ENCODE measurements at places on chromosomes 2 and 18. TPM values are rescaled to one million over a fixed set of nuclear protein-coding genes. Genes with fewer than 3 reads are reported as not detected.

The RIOK3 gene
- total RNA-seq = 42.8 TPM

The CNDP1 gene
- 0.49 TPM for total RNA-seq

The KLHL30 gene
- not detected for total RNA-seq

The RGPD3 gene
- 0.98 TPM for total RNA-seq

The REL gene
- 4.9 TPM for total RNA-seq

The ADAM17 gene
- total RNA-seq = 22.1 TPM

The GIGYF2 gene
- total RNA-seq = 72.5 TPM

The DPP4 gene
- 5.7 TPM for total RNA-seq

The ZAP70 gene
- 0.49 TPM for total RNA-seq

The HADHA gene
- 66.6 TPM for total RNA-seq

The HES6 gene
- 87.8 TPM for total RNA-seq

The EFHD1 gene
- total RNA-seq = 2.7 TPM

The EGR4 gene
- total RNA-seq = not detected

The NPC1 gene
- total RNA-seq = 30.2 TPM

The GPR17 gene
- total RNA-seq = 3.0 TPM

The FLACC1 gene
- 3.0 TPM for total RNA-seq

The PDE11A gene
- total RNA-seq = 0.49 TPM

The RESP18 gene
- 1.2 TPM for total RNA-seq

The LIPG gene
- total RNA-seq = 11.8 TPM

The OTOF gene
- total RNA-seq = 0.25 TPM

The SPR gene
- 1.2 TPM for total RNA-seq

The STPG4 gene
- 0.49 TPM for total RNA-seq
